ENCODE measurements at places on chromosomes 12 and 14. TPM values are rescaled to one million over a fixed set of nuclear protein-coding genes. Genes with fewer than 3 reads are reported as not detected.
A peak's percentile ranks its signal among the peaks of the same experiment; 100 is the strongest.

GRCh38 chr12:30979371-30980259 lies 53.1 kb downstream of the TSPAN11 start:
- DNase-seq: no peak

DNA sequence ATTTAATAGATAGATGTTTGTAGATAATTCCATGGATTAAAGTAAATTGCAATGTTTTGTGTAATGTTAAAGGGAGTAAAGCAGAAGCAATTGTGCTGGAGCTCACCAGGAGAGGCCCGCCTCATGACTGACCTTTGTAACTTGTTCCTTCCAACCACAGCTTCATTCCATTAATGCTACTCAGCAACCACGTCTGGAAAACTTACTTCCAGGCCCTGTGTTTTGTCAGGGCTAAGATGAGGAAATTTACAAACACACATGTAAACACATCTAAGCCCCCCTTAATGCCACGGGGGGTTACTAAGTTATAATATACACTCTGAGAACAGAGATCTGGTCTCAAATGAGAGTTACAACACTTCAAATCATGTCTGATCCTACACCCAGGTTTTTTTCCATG lies 12.4 kb downstream of the LUM start:
- DNase-seq: no peak

DNA sequence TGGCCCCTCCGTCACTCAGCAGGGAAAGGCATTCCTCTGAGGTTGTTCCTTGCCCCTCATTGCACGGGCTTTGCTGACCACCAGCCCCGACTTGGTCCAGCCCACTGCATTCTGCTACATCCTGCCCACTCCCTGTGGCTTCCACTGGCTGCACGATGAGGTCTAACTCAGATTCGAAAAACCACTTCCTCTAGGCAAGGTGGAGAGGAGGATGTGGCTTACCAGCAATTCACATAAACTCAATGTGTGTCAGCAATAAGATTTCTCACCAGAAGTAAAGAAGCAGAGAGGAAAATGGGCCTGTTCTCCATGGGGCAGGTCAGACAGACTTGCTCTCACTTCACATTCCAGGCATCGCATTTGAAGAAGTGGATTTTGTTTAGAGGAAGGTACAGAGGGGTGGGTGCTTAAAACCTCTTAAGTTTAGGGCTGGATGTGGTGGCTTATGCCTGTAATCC lies 14.7 kb downstream of the GPR68 start:
- peak; percentile 69 for DNase-seq

DNA sequence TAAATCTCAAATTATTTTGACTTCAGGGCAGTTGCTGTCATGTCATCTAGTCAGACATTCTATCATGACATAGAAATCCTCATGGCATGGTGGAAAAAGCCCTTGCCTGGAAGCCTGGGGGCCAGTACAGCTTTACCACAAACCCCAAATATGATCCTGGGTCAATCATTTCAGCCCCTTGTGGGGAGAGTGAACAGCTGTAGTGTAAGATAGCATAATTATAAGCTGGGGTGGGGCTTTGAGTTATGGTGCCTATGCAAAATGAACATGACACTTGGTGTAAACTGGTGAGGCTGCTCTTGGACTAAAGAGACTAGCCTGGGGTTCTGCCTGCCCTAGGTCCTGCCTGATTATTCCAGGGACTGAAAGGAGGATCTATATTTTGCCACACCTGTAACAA lies 207.7 kb upstream of the DDHD1 start:
- no peak for DNase-seq

DNA sequence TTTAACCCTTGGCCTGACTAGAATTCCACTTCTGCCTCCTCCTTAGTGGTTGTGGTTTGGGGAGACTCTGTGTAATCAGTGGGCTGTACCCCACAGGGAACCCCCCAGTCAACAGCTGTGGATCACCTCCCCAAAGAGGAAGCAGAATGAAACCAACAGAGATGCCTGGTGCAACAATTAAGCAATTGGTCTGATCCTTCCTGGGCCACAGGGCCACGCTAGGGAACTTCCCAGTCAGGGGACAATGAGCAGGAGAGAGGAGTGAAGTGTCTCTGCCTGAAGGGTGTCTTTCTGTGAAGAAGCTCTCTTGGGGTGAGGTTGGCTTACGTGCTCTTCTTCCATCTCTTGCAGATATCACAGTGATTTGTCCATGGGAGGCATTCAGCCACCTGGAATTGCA lies 8.2 kb downstream of the PDE6H start:
- DNase-seq: peak; percentile 75

DNA sequence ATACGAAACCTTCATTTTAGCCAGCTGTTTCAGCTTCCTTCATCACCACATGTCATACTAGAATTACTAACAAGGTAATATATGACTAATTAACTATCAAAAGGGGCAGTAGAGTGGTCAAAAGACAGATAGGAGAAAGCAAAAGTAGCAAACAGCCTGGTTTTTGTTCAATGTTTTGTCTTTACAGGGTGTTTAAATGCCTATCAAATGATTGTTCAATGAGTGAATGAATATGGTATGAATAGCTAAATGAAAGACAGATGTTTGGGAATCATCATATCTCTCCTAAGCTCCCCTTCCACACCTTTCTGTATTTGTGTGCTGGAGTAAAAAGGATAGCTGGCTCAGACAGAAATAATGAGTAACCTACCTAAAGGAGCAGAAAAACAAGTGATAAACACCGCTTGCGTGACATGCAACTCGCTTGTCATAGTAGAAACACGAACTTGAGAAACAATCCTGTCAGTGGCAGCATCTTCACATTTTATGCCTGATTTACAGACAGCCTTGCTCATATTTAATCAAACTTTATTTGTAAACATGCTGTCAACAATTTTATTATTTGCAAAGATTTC lies 34.2 kb downstream of the ABCC9 start:
- DNase-seq: no peak

DNA sequence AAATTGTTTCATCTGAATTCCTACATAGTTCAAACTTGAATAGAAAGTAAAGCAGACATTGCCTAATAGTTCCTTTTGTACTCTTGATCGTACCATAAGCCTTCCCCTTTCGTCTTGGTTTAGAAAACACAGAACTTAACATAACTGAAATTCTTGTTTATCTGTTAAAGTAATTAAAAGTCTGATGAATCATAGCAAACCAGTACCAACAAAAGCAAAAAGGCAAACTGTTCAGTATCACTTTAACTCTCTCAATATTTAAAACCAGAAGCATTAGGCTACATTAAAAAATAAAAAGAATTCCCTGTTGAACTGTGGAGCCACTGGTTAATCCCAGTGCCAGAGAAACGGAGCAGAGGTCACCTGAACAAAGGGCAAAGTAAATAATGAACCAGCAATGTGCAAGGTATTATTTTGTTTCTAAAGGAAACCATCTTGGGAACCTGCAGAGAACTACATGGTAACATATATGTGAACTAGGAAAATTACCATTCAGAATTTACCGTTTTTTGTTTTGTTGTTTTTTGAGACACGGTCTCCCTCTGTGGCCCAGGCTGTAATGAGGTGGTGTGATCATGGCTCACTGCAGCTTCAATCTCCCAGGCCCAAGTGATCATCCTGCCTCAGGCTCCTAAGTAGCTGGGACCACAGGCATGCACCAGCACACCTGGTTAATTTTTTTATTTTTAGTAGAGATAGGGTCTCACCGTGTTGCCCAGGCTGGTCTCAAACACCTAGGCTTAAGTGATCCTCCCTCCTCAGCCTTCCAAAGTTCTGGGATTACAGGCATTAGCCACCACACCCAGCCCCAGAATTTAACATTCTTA lies 17.1 kb upstream of the HIGD1C start:
- DNase-seq: no peak

The NOS1 gene
- not detected for total RNA-seq

The RASSF8 gene
- total RNA-seq: 0.71 TPM
